T-helper 2 cell treated with Interferon-gamma antibody and Interleukin-4, amounts not matched to agents 5 μg/mL and 100 μg/mL, for 36 hours (primary cell): ENCODE measurements at places on chromosomes 3 and 15.

GRCh38 chr15:70625011-70625410 lies 138.3 kb downstream of the UACA start:
- H3K4me1 ChIP-seq = peaks cover 2% of the 10 kb centered on the region
- no peak for DNase-seq
- H3K36me3 ChIP-seq = no peaks in the 10 kb centered on the region
- no peak overlapping the region for H3K4me3 ChIP-seq
- peaks cover 32% of the 10 kb centered on the region for H3K27me3 ChIP-seq

DNA sequence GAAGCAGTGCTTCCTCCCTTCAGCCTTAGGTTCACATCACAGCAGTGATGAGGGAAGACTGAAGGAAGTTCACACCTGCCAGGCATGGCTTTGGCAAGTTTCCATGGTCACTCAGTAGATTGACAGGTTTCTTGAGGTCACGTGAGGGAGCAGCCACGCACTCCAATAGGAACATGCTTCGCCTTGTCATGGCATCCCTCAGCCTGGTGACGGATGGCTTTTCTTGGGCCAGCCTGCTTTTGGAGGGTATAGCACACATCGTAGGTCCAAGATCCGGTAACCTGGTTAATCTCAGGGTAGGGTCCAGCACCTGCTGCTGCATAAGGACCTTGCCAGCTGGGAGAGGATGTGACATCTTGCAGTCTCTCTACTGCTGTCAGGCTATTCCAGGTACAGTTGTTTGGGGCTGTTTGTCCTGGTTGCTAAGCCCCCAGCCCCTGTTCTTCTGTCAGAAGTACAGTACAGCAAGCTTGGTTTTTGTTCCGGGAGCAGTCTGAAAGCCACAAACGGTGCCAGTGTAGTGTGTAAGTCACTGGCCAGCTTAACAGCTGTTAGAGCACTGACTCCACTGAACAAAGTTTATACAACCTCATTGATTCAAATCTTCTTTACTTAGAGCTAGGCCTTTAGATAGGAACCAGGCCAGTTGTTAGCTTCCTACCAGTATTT lies 42.3 kb downstream of the PSMD6 start:
- H3K4me3 ChIP-seq = no peak overlapping the region
- H3K27me3 ChIP-seq = no peaks in the 10 kb centered on the region
- H3K27ac ChIP-seq = peak overlapping the region; percentile 27

GRCh38 chr3:47747558-47747957 lies 34.1 kb downstream of the SMARCC1 start:
- no peak for DNase-seq
- no peaks in the 10 kb centered on the region for H3K27me3 ChIP-seq
- H3K4me1 ChIP-seq = peaks cover 3% of the 10 kb centered on the region
- no peak overlapping the region for H3K27ac ChIP-seq
- H3K36me3 ChIP-seq = peaks cover 16% of the 10 kb centered on the region
- H3K4me3 ChIP-seq = no peak overlapping the region

DNA sequence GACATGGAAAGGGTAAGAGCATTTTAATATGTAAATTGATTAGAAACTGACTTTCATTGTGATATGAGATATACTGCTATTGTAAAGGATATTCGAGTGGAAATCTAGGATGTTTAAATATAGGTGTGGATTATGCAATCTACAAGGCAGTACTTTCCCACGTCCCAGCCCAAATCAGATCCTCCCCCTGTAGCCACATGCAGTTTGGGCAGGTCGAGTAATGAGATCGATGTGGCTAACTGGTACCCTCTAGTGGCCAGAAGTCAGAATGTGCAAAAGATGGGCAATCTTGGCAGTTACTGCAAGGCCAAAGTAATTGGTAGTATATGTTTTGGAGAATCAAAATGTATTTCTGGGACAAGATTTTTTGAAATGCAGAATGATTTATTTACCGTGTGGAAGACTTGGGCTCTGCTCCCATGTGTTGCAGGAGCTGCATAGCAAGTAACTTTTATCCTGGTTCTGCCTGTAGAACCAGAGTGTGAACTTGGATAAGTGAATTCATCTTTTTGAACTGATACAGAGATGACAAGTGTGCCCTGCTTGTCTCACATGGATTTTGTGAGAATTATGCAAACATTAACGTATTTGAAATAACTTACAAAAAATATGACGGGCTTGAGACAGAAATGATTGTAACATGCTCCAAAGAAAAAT lies 94.5 kb upstream of the ADAMTSL3 start:
- DNase-seq = peak; percentile 27
- no peaks in the 10 kb centered on the region for H3K36me3 ChIP-seq
- H3K4me1 ChIP-seq = no peaks in the 10 kb centered on the region
- no peak overlapping the region for H3K27ac ChIP-seq
- H3K27me3 ChIP-seq = no peaks in the 10 kb centered on the region

GRCh38 chr3:130865489-130865888 lies 28.4 kb upstream of the ATP2C1 start:
- no peaks in the 10 kb centered on the region for H3K4me1 ChIP-seq
- H3K36me3 ChIP-seq = no peaks in the 10 kb centered on the region
- H3K27ac ChIP-seq = no peak overlapping the region
- no peak overlapping the region for H3K4me3 ChIP-seq
- peaks cover 17% of the 10 kb centered on the region for H3K27me3 ChIP-seq

GRCh38 chr3:190645932-190646460 lies 132.1 kb downstream of the IL1RAP start:
- DNase-seq = no peak
- H3K4me3 ChIP-seq = no peak overlapping the region
- peaks cover 6% of the 10 kb centered on the region for H3K4me1 ChIP-seq
- H3K36me3 ChIP-seq = peaks cover 29% of the 10 kb centered on the region
- H3K27me3 ChIP-seq = no peaks in the 10 kb centered on the region
- no peak overlapping the region for H3K27ac ChIP-seq

DNA sequence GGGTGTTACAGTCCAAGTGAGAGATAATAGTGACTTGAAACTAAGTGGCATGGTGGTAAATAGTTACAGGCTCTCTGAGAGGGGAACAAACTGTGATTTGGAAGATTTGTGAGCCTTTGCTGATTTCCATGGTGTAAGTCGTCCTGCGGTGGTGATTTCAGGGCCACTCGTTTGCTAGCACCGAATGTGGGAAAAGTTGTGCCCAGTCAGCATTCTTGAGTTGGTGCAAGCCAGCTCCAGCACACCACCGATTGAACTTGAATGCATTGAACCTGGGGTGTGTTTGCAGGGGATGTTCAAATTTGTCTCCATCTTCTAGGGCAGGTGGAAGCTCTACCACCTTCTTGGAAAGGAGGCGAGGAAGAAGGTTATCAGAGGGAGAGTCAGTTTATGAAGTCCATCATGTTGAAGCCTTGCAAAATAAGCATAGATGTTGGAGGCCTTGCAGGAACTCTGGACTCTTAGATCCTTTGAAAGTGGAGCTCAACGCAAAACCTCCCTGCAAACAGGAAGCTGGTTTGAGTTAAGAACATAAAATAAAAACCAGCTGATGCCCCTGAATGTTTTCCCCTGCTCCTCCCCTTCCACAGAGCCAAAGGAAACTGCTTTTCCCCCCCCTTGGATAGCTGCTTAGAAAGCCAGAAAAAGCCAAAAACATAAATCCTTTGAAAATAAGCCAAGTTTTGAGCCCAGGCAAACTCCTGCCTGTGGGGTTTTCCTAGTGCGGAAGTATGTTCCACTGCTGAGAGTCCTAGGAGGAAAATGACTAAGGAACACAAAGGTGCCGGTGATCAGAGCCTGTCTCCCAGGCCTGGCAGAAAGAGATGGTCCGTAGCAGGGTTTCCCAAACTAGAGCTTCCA lies 21.9 kb downstream of the MAPKBP1 start:
- peaks cover 12% of the 10 kb centered on the region for H3K36me3 ChIP-seq
- peaks cover 36% of the 10 kb centered on the region for H3K4me1 ChIP-seq
- DNase-seq = no peak

- no peak for DNase-seq
- peaks cover 7% of the 10 kb centered on the region for H3K27me3 ChIP-seq
- H3K27ac ChIP-seq = no peak overlapping the region
- no peak overlapping the region for H3K4me3 ChIP-seq
Measured at GRCh38 chr3:30733209-30733608, 126.8 kb downstream of the TGFBR2 start.

GRCh38 chr3:72234391-72234790 lies 449.4 kb upstream of the PROK2 start:
- no peaks in the 10 kb centered on the region for H3K36me3 ChIP-seq
- H3K27ac ChIP-seq = no peak overlapping the region
- H3K4me1 ChIP-seq = no peaks in the 10 kb centered on the region
- H3K27me3 ChIP-seq = peaks cover 18% of the 10 kb centered on the region

- H3K36me3 ChIP-seq = no peaks in the 10 kb centered on the region
- no peak for DNase-seq
- H3K4me1 ChIP-seq = peaks cover 2% of the 10 kb centered on the region
- no peak overlapping the region for H3K27ac ChIP-seq
- H3K4me3 ChIP-seq = no peak overlapping the region
Measured at GRCh38 chr15:40345867-40346578, 4.8 kb upstream of the PHGR1 start.

DNA sequence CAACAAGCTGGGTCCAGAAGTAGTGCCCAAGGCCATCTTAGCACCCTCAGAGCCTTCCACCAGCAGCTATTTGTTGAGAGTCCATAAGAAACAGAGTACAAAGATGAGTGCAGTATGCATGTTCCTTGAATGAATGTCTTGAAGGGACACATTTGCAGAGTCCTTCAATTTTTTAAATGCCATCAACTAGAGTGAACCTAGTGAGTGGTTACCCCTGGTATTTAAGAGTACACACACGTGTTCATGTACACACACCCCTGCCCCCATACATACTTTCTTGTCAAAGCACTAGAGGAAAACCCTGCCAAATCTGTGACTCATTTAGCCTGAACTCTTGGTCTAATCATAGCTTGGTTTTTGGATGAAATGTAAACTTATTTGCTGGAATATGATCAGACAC lies 84.5 kb upstream of the GALNT15 start:
- no peak overlapping the region for H3K4me3 ChIP-seq
- no peaks in the 10 kb centered on the region for H3K27me3 ChIP-seq
- H3K27ac ChIP-seq = no peak overlapping the region
- no peaks in the 10 kb centered on the region for H3K36me3 ChIP-seq

DNA sequence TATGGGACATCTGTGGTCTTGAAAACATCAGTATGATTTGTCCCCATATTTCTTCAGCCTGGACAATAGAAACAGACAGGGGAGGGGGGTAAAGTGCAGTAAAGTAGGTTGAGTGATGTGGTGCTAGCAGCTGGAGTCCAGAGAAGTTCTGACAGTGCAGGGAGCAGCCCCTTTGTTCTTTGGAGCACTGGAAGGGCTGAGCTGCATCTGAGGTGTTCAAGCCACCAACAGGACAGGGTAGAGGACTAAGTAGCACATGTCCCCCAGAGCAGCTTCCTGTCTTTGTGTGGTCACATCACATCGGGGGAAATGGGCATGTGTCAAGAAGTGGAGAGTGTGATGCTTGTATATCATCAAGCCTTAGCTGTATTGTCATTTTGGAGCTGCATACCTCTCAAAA lies 12.1 kb downstream of the MRPS22 start:
- no peak for DNase-seq
- peaks cover 6% of the 10 kb centered on the region for H3K4me1 ChIP-seq
- no peak overlapping the region for H3K4me3 ChIP-seq
- no peak overlapping the region for H3K27ac ChIP-seq

DNA sequence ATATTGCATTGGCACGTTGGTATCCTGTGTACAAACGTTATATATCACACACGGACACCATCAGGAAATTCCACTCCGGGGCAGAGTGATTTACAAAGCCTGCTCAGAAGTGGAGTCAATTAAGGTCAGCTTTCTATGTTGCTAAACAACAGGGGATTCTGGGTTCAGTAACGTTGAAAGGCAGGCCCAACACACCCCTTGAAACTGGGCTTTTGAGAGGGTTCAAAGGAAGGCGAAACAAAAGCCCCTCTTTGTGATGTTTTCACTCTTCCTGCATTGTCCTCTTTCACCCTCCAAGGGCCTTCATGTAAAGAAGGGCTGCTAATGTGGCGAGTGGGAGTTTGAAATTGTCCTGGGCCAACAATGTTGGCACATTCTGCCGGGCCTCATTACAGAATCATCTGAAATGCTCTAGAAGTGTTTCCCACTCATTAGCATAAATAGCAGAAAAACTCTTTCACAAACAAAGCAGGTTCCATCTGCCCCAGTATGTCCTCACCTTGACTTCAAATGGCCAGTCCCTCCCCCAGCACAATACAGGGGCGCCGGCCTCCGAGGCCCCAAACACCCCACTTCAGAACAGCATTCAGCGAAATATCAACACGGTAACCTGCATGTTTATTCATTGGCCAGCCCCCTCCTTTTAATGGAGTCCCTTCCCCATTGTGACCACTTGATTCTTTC lies 76.4 kb downstream of the HES1 start:
- DNase-seq = no peak
- H3K36me3 ChIP-seq = no peaks in the 10 kb centered on the region
- peaks cover 33% of the 10 kb centered on the region for H3K27me3 ChIP-seq

DNA sequence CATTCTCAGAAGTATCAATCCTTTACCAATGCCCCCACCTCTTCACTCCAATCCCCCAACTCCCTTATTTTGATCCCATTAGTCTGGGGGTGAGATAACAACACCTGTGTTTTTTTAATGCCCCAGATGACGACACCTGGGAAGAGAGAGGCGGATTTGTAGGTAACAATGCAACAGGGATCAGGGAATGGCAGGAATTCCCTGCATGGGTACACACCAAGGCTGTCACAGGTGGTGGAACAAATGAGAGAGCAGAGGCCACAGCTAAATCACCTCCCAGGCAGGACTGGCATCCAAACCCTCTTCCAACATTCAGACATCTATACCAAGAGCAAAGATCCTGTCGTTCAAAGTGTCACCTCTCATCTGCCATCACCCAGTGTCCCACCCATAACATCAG lies 319.2 kb upstream of the TRIM42 start:
- no peak overlapping the region for H3K27ac ChIP-seq
- no peaks in the 10 kb centered on the region for H3K4me1 ChIP-seq
- H3K4me3 ChIP-seq = no peak overlapping the region
- H3K27me3 ChIP-seq = no peaks in the 10 kb centered on the region

DNA sequence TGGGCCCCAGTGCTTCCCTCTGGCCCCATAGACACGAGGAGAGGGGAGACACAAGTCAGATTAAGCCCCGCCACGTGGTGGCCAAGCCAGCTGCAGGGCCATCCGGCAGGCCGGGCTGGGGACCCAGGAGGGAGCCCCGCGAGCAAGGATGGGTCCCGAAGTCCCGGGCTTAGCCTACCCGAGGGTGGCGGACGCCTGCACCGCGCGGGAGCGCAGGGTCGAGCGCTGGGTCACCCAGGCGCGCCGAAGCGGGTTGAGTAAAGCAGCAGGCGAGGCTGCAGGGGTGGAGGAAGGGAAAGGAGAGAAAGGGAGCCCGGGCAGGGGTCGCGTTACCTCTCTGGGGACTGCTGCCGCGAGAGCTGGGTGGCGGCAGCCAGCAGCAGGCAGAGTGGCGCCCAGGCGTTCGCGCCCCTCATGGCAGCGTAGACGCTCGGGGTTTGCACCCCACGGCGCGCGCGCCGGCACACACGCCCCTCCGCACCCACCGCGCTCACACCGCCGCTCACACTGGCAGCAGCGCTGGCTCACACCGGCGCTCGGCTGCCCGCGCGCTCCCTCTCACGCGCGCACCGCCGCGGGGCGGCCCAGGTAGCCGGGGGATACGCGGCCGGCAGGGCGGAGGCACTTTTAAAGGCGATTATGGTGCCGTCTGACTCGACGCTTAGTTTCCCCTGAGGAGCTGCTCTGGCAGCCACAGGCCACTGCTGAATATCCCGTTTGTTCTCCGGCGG lies at the start of gene PCOLCE2:
PCOLCE2 (minus strand) TSS at position 603 of the 731 bp plus-strand sequence; CDS start at position 416, 187 bp downstream.
- peak within 1 kb of the TSS; percentile 59 for H3K4me3 ChIP-seq
- H3K27ac ChIP-seq = no peak within 1 kb of the TSS
- DNase-seq = no peak
- no peaks in the 10 kb centered on the region for H3K36me3 ChIP-seq
- H3K27me3 ChIP-seq = peaks cover 62% of the 10 kb centered on the region
